Tibial nerve (tissue), 4 donors: ENCODE measurements at places on chromosomes 11 and 22. TPM values are rescaled to one million over a fixed set of nuclear protein-coding genes. Genes with fewer than 3 reads are reported as not detected.

DNA sequence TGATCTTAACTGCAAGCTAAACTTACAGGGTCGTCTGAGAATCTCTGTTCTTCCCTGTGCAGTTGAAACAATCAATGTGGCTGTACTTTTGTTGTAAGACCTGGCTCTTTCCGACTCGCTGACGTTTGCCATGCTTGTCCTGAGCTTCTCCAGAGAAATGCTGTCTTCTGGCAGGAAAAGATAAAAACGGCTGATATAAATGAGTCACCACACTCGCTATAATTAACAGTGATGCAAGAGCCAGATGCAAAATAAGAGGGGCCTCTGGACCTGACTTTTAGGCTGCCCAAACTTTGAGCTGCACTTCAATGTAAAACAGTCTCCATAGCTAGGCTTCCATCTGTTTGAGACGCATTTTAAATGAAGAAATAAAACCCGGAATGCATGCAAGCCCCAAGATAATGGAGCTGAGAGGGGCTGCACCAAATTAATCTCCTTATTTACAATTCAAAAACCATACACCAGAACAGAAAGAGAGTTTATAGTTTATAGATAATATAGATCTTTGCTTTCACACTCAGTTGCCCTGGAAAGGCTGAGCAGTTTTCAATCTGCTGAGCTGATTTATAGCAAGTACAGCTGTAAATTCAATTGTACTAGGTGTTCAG lies 48.5 kb downstream of the WT1 start:
- DNase-seq = no peak
- H3K36me3 ChIP-seq = no peaks in the 10 kb centered on the region
- H3K27ac ChIP-seq = no peak overlapping the region
- no peaks in the 10 kb centered on the region for H3K4me1 ChIP-seq
- peaks cover 6% of the 10 kb centered on the region for H3K27me3 ChIP-seq

DNA sequence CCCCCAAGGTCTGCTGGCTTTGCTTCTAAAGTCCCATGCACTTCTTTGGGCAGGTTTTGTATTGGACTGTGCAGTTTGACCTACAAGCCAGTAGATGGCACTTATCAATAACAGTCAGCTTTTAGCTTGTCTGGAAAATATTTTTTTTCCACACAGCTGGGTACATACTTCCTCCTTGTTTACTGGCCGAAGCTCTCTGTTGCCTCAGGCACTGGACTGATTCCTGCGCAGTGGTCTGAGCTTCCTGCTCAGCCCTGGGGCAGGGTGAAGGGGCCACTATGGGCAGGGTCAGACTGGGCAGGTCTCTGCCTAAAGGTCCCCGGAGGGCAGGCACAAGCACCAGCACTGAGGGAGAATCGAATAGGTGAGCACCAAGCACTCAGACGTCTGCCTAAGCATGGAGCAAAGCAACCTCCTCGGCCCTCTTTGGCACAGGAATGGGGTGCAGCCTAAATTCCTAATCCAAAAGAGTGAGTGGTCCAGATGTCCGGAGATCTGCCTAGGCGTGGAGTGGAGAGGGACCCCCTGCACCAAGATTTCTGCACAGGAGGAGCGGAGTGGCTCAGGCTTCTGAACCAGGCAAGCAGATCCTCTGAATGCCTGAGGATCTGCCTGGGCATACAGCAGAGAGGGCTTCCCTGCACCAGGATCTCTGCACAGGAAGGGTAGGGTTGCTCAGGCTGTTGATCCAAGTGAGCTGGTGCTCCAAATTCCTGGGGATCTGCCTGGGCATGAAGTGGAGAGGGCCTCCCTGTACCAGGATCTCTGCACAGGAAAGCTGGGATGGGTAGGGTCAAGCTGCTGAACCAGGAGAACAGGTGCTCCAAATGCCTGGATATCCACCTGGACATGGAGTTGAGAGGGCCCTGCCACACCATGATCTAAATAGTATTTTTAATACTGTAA lies 105.9 kb upstream of the C11orf58 start:
- no peaks in the 10 kb centered on the region for H3K27me3 ChIP-seq
- DNase-seq = no peak
- no peaks in the 10 kb centered on the region for H3K36me3 ChIP-seq

DNA sequence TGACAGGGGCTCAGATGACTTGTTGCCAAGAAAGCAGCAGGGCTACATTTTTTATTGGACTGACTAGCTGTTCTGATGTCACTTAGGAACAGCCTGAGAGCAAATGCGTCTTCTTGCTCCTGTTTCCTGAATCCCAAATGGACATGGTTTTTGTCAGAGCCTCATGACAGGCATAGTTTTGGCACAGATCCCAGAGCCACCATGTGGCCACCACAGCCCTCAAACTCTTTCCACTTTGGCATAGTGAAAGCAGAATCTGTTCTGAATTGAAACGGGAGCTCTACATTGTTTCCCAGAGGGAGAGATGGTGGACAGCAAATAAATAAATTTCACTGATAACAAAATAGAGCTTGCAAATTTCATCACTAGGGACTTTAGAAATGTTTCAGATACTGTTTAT lies 222.2 kb downstream of the C11orf87 start:
- no peak for DNase-seq
- H3K27me3 ChIP-seq = no peaks in the 10 kb centered on the region
- no peak overlapping the region for H3K27ac ChIP-seq

- H3K27ac ChIP-seq = peak overlapping the region; percentile 92
- peaks cover 12% of the 10 kb centered on the region for H3K4me1 ChIP-seq
- no peak for DNase-seq
- peak overlapping the region; percentile 28 for H3K4me3 ChIP-seq
Measured at GRCh38 chr11:117200813-117201657, 1.9 kb downstream of the TAGLN start.

GRCh38 chr11:128244871-128245270 lies 342.5 kb downstream of the ETS1 start:
- no peaks in the 10 kb centered on the region for H3K4me1 ChIP-seq
- H3K4me3 ChIP-seq = no peak overlapping the region
- DNase-seq = no peak
- H3K27ac ChIP-seq = no peak overlapping the region
- no peaks in the 10 kb centered on the region for H3K36me3 ChIP-seq

GRCh38 chr11:124879493-124880289 lies 14.5 kb downstream of the ROBO3 start:
- H3K36me3 ChIP-seq = no peaks in the 10 kb centered on the region
- DNase-seq = no peak
- peaks cover 18% of the 10 kb centered on the region for H3K4me1 ChIP-seq
- no peak overlapping the region for H3K27ac ChIP-seq
- no peaks in the 10 kb centered on the region for H3K27me3 ChIP-seq
- no peak overlapping the region for H3K4me3 ChIP-seq

- H3K36me3 ChIP-seq = no peaks in the 10 kb centered on the region
- no peaks in the 10 kb centered on the region for H3K27me3 ChIP-seq
- H3K4me1 ChIP-seq = peaks cover 14% of the 10 kb centered on the region
- H3K4me3 ChIP-seq = no peak overlapping the region
- H3K27ac ChIP-seq = no peak overlapping the region
Measured at GRCh38 chr11:2100361-2101170, 38.6 kb downstream of the IGF2 start.

DNA sequence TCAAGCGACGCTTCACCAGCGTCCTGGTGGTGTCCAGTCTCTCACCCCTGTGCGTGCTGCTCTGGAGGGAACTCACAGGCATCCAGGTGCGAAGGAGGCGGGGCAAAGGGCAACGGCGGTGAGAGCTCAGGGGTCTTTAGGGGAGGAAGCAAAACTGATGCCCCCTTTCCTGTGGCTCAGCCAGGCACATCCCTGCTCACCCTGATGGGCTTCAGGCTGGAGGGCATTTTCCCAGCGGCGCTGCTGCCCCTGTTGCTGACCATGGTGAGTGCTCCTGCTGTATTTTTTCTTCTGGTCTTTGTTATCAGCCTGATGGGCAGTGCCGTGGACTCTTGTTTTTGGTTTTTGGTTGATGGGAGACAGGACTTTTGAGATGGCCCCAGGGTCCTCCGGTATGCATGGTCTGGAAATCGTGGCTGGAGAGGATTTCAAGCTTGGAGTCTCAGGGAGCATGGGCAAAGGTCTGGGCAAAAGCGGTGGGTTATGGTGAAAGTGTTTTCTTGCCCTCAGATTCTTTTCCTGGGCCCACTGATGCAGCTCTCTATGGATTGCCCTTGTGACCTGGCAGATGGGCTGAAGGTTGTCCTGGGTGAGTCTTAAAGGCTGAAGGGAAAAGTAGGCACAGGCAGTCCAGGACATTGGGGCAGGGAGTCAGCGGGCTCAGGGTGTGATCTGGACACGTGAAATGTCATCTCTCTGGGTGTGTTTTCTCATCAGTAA lies 695 bp downstream of the RCE1 start:
- peak overlapping the region; percentile 83 for H3K4me3 ChIP-seq
- no peaks in the 10 kb centered on the region for H3K4me1 ChIP-seq
- H3K27me3 ChIP-seq = no peaks in the 10 kb centered on the region

GRCh38 chr22:30701872-30702271 lies 7.2 kb downstream of the OSBP2 start:
- H3K4me1 ChIP-seq = no peaks in the 10 kb centered on the region
- no peaks in the 10 kb centered on the region for H3K27me3 ChIP-seq
- H3K27ac ChIP-seq = no peak overlapping the region
- no peak overlapping the region for H3K4me3 ChIP-seq

DNA sequence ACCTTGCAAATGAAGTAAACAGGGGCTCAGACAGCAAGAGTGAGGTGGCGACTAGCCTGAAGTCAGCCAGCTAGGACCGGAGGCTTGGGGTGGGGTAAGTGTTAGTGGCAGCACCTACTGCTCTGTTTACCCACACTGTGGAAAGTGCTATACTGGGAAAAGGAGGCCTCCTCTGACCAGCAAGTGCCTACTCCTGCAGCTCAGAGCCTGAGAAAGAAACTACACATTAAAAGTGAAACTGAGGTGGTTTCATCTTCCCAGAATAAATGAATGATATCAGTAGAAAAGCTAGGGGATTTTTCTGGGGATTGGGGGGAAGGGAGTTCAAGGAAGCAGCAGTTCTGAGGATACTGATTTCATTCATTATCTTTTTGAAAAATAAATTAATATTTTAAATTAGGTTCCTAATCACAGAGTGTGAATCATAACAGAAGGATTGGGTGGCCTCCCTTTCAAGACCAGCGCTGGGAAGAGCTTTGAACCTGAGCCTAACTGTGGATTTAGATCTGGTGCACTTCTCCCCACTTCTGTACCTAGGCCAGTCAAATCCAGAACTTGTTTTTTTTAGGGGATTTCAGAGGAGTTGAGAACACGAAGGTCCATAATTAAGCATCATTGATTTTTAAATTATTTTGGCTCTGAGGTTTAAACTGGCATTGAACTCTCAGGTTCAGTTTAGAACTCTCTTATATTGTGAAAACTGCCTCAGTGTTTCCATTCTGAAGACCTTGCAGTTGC lies 48.1 kb upstream of the GRAMD1B start:
- no peak for DNase-seq
- no peak overlapping the region for H3K27ac ChIP-seq
- H3K36me3 ChIP-seq = no peaks in the 10 kb centered on the region

- H3K4me3 ChIP-seq = no peak overlapping the region
- no peaks in the 10 kb centered on the region for H3K27me3 ChIP-seq
- peaks cover 28% of the 10 kb centered on the region for H3K4me1 ChIP-seq
Measured at GRCh38 chr22:33300165-33300564, 242.0 kb upstream of the SYN3 start.

GRCh38 chr11:9277176-9277575 lies 12.0 kb upstream of the DENND5A start:
- no peaks in the 10 kb centered on the region for H3K36me3 ChIP-seq
- H3K4me3 ChIP-seq = no peak overlapping the region
- H3K4me1 ChIP-seq = peaks cover 14% of the 10 kb centered on the region
- H3K27ac ChIP-seq = no peak overlapping the region
- no peak for DNase-seq

DNA sequence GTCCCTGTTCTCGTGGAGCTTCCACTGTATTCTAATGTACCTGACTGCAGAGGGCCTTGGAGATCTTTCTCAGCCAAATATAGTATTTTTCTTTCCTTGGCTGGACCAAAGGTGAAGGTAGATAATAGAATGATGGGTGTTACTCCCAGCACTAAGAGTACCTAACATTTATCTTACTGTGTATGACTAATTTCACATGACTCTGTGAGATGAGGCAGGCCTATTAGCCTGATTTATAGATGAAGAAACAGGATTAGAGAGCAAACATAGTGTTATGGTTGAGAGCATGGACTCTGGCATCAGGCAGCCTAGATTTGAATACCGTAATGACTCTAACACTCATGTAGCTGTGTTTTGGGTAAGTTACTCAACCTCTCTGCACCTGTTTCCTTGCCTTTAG lies 2.7 kb downstream of the ACO2 start:
- no peak overlapping the region for H3K27ac ChIP-seq
- no peak for DNase-seq
- H3K27me3 ChIP-seq = no peaks in the 10 kb centered on the region
- H3K36me3 ChIP-seq = peaks cover 18% of the 10 kb centered on the region
- peaks cover 18% of the 10 kb centered on the region for H3K4me1 ChIP-seq

- H3K27me3 ChIP-seq = no peaks in the 10 kb centered on the region
- H3K4me1 ChIP-seq = no peaks in the 10 kb centered on the region
- no peak overlapping the region for H3K4me3 ChIP-seq
- H3K27ac ChIP-seq = no peak overlapping the region
Measured at GRCh38 chr11:47928426-47928825, 51.9 kb upstream of the PTPRJ start.

GRCh38 chr22:31179345-31179744 lies 19.4 kb downstream of the RNF185 start:
- H3K4me1 ChIP-seq = no peaks in the 10 kb centered on the region
- no peak for DNase-seq
- H3K27me3 ChIP-seq = no peaks in the 10 kb centered on the region

DNA sequence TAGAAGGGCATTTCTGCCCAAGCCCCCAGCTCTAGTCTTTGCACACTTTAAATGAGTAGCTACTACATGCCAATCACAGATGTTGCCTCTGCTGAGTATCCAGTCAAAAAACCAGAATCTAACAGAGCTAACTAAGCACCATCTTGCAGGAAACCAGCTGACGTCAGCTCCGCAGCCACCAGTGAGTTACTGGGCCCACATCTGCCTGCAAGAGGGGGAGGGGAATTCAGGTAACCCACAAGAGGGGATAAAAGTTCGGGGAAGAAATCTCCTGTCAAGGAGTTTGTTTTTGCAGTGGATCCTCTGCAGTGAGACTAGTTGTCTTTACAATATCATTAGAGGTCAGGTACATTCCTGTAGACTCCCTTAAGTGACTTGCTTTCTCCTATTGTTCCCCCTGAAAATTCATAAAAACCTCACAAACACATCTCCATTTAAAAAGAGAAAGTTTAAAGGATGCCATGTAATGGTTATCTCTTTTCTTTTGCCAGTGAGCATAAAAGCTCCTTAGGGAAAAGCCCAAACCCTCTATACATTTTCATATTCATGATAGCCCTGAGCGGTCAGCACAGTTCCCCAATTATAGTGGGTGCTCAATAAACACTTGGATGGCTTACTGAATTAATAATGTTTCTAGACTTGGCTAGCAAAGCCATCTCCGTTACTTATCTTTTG lies 9.3 kb downstream of the CD44 start:
- DNase-seq = no peak
- peaks cover 44% of the 10 kb centered on the region for H3K4me1 ChIP-seq
- H3K4me3 ChIP-seq = no peak overlapping the region
- peaks cover 9% of the 10 kb centered on the region for H3K36me3 ChIP-seq
- H3K27ac ChIP-seq = no peak overlapping the region
- no peaks in the 10 kb centered on the region for H3K27me3 ChIP-seq

The SMTNL1 gene
- not detected for total RNA-seq

The RBFOX2 gene
- 75.3 TPM for total RNA-seq

The CHRM1 gene
- total RNA-seq = not detected
